ENCODE measurements at places on chromosomes 7 and 10.

DNA sequence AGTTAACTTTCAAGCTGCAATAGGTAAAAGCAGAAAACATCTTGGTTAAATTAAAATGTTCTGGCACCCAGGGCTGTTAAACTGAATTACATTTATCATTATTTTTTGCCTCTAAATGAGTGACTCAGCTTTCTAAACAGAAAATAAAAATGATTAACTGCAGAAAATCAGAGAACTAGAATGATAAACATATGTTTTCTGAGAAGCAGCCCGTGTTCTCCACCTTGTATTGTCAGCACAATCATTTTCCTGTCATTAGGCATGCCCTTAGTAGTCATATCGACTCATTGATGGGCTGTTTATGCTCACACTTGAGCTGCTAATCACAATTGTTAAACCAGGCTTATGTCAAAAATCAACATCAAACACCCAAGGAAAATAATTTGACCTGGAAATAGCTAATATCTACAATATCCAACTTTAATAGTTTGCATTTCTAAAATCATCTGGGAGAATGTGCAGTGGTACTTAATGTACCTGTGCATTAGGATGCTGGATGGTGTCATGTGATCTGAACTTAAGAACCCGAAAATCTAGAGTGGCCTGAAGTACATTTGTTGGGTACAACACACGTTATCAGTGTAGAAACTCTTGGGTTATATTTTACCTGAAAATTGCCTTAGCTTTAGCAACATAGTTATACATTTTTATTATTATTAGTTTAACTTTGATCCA is 2.3 kb downstream of the MDFIC start:
- DNase-seq = no peak

DNA sequence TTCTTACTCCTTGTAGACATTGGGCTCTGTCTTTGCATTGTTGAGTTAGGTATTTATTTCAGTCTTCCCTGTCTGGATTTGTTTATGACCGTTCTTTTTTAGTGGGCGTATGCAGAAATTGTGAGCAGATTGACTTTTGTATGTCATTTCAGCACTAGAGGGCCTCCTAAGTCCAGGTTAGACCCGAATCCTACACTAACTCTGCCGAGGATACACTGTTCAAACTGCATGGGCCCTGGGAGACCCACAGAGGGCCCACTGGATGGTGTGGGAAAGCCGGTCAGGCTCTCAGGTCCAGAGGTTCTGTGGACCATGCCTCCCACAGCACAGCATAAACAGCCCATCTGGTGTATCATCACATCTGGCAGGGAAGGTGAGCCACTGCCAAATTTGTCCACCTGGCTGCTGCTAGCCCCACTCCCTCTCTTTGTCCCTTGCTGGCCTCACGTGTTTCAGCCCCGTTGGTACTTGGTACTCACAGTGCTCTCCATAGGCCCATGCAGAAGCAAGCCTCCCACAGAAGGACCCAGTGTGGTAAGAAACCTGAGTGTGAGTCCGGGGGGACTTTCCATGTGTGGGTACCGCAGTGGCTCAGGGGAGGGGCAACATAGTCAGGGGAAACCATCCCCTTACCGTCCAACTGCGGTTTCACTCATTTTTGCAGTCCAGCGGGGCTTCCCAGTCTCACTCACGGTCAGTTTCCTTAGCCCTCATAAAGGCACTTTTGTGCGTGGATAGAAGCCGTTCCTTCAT is 112.8 kb downstream of the APBB1IP start:
- DNase-seq = no peak

- no peak for DNase-seq
Measured at GRCh38 chr10:124874-125273, 10.4 kb upstream of the ZMYND11 start.

DNA sequence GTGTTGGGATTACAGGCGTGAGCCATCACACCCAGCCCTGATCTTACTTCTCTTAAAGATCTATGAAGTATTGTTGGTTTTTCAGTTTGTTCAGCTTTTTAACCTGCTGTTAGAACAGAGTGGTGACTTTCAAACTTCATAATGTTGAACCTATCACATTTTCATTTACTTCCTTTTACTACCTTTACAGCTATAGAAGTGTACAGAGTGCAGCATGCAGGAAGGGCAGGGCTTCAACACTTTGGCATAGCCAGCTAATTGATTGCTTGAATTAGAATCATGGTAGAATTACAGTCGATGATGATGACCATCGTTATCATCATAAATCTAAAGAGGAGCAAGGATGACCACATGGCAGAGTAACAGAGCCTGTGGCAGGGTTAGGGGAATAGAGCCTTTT is 55.5 kb downstream of the AOAH start:
- DNase-seq = no peak

- no peak for DNase-seq
Measured at GRCh38 chr7:7533831-7534430, 1.7 kb downstream of the COL28A1 start.

DNA sequence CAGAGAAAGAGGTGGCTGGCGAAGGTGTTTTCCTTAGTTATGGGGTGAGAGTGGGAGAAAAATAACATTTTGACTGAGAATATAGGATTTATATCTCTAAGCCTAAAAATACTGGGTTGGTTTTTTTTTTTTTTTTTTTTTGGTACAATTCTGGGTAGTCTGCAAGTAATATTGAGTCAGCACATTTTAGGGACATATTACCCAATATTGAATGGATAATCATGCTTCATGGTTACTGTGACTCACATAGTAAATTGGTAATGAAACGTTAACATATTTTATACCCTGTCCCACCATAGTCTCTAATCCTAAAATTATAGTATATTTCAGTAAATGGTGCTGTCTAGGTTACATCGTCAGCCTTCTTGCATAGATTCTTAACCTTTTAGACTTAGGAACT is 91.4 kb downstream of the TPST1 start:
- DNase-seq = no peak

DNA sequence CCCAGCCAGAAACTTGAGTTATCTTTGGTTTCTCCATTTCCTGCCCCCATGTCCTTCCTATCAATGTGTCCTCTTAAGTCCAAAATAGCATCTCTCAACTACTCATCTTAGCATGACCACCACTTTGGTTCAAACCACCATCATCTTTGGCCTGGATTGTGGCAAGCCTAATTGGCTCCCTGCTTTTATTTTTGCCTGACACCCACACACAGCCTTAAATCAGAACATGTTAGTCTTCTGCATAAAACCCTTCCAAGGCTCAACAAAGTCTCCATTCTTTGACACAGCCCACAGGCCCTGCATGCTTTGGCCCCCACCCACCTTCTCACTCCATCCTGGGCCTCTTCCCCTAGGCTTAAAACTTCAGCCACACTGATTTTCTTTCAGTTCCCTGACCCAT is 2.0 kb upstream of the TSPAN14 start:
- no peak for DNase-seq
